WTC11 (cell line): ENCODE measurements at places on chromosomes 1 and 21. TPM values are rescaled to one million over a fixed set of nuclear protein-coding genes. Genes with fewer than 3 reads are reported as not detected.

DNA sequence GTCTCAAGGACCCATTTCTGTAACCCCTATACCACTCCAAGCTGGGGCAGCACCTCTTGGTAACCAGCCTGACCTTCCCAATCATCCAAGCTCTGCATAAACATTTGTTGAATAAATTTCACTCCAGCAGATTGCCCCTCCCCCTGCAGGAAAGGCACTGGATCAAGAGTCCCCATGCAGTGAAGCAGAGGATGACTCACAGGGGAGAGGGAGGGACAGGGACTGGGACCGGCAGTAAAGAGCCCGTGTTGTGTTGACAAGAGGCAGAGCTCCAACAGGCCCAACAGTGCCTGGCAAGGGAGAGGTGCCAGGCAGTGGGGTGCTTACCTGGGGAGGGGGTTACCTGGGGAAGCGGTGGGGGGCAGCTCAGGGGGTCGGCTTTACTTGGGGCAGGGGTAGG lies 32.3 kb downstream of the SLC9A1 start:
- no peak for DNase-seq

DNA sequence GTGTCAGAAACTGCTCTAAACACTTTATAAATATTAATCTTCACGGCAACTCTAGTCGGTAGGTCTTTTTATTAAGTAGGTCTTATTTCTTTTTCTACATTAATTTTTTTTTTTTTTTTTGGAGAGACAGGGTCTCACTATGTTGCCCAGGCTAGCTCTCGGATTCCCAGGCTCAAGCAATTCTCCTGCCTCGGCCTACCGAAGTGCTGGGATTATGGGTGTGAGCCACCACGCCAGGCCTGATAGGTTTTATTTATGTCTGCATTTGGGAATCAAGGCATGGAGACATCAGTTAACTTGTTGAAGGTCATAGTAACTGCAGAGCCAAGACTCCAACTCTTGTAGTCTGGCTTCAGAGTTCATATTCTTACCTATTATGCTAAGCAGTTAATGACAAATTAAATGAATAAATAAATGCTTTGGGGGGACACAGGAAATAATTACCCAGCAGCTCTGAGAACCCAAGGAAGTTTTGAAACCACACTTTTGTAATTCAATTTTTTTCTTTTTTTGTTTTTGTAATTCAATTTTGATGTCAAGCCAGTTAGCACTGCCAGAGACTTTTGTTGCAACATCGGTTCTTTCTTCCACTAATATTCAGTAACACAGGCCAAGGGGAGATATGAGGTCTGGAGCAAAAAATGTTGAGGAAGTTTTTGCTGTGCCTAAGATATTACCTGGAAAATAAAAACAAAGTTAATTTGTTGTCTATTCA lies 9.4 kb upstream of the UAP1 start:
- DNase-seq: no peak

GRCh38 chr1:157490467-157491165 lies 61.7 kb downstream of the FCRL5 start:
- DNase-seq: peak; percentile 90

DNA sequence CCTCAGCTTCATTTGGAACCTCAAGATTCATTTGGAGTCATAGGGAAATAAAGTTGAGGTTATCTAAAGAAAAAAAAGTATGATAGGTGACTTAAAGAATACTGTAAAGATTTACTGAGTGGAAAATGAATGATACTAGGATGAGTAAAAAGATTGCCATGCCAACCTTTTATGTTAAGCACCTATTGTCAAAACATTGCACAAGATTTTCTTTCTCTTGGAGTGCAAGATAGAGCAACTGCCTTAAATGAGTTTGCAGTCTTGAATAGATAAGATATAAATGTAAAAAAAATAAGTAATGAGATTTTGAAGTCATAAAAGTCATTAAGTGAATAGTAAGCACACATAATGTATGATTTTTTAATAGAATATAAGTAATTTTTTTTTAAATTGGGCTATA lies 5.1 kb upstream of the ANGPTL1 start:
- no peak for DNase-seq

DNA sequence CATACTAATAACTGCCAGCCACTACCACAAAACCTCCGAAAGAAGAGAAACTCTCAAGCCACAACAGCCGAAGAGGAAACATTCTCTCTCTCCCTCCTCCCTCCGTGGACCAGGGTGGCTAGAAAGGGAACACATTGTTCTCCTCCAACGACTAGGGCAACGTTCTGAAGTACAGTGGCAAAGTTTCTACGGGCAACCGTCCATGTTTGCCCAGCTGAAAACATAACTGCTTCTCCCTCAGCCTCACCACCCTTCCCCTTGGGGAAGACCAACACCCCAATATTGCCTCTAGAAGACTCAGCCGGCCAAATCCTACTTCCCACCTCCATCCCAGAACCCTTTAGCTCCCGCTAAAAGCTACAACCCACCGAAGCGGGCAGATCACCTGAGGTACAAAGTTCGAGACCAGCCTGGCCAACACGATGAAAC lies 2.0 kb downstream of the GLUL start:
- DNase-seq: no peak

The RGS1 gene
- 0.14 to 0.22 TPM in 2 of 3 replicates, not detected in the other for total RNA-seq

DNA sequence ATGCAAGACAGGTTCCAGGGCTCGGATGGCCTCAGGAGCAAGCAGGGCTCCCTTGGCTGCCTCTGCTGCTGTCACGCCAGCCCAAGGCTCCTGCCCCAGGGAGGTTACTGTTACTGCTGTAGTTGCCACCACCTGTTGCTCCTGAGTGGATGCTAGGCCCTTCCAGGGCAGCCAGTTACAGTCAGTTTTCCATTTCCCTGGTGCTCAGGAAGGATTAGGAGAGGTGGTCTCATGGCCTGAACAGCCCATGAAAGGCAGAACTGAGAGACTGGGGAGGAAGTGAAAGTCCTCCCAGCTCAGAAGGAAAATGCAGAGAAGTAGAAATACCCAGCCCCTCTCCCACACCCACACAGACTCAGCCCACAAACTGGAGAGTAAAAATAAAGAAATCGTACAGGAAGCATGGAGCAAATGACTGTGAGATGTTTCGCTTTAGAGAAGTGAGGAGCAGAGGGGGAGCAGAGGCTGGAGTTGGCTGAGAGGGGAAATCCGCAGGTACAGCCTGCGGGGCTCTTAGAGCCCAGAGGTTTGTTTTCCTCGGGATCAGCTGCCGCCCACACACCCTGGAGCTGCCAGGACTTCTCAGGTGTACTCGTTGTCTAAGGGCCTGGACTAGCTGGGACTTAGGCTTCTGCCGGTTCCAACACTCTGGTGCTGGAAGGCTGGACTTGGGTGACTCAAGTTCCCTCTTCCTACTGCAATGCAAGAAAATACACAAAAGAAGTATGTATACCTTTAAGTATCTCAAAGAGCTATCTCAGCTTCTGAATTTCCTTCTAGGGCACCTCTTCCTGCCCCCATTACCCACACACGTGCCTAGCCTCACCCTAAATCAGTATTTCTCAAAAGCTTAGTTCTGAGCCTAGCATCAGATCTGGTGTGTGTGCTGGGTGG lies 2.3 kb downstream of the IL6R start:
- DNase-seq: no peak

DNA sequence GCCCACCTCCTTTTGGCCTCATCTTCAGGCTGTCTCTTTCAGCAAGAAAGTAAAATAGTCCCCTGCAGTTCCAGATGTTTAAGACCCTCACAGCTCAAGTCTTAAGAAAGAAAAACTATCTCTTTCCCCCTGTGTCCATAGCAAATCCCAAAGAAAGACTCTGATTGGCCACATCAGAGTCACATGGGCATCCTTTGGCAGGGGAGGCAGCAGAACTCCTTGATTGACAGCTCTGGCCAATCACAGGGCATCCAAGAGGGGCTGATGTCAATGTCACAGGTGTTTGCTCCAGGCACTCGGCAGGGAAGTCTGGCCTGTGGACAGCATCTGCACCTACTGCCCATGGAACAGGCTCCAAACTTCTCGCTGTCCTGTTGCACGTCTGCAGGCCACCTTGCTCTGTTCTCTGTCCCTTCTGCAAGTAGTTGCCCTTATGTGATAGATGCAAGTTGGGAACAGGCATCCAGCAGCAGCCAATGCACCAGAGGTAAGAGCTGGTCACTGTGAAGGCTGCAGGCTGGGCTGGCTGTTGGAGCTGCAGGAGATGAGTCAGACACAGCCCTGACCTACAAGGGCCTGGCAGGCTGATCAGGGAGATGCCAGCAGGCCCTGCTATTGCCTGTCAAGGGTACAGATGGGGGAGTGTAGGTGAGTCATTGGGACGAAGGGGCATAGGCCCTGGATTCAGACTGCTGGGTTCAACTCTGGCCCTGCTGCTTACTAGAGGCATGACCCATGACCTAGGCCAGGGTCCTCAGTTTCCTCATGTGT lies 96.8 kb upstream of the TMEM51 start:
- no peak for DNase-seq

DNA sequence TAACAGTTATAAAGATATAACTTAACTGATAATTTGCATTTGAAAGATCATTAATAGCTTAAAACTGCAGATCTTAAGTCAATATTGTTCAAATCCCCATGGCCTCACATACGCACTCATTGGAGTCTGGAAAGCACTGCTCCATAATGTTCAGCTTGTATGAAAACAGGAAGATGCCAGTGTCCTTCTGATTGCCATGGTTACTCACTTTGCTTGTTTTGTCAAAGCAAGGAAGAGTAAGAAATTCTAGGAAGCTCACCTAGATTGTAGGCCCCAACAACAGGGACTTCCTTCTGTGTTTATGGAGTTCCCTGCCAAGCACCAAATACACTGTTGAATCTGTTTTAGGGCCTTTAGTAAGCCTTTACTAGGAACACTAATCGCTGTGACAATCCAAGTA lies 10.9 kb downstream of the GAS5 start:
- DNase-seq: no peak

The TMEM183A gene
- 97.4 to 108 TPM (median 99.8 TPM) in 3 replicates for total RNA-seq

DNA sequence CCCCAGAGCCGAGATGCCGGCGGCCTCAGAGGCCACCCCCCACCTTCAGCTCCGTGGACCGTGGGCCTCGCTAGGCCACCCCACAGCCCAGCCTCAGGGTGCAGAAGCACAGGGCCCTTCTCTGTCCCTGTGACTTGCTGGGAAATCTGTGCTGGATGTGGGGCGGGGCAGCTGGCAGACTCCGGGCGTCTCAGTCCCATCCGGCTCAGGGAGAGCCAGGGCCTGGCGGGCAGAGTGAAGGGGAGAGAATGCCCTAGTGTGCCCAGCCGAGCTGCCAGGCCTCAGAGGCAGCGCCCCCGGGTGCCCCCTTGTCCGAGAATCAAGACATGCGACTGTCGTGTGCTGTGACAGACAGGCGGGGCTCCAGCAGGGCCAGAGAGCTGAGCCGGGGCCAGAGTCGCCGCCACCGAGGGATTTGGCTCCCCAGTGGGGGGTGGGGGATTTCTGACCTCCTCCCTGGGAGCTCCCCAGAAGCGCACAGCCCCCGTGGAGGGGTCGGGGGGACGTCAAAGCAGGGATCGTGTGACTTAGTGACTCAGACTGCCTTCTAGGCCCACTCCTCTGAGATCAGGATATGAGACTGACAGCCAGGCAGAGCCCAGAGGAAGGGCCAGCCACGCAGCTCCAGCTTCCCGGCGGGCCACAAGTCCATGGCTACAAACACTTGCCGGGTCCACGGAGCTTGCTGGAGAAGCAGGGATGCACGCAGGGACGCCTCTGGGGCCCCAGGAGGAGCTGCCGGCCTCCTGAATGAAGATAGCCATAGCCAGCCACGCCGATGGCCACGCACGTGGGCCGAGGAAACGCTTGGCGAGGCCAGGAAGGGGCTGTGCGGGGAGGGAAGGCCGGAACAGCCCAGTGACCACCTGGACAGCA lies 11.9 kb downstream of the COL6A1 start:
- DNase-seq: peak; percentile 15

- DNase-seq: no peak
Measured at GRCh38 chr1:24454673-24455072, 39.1 kb downstream of the NIPAL3 start.

DNA sequence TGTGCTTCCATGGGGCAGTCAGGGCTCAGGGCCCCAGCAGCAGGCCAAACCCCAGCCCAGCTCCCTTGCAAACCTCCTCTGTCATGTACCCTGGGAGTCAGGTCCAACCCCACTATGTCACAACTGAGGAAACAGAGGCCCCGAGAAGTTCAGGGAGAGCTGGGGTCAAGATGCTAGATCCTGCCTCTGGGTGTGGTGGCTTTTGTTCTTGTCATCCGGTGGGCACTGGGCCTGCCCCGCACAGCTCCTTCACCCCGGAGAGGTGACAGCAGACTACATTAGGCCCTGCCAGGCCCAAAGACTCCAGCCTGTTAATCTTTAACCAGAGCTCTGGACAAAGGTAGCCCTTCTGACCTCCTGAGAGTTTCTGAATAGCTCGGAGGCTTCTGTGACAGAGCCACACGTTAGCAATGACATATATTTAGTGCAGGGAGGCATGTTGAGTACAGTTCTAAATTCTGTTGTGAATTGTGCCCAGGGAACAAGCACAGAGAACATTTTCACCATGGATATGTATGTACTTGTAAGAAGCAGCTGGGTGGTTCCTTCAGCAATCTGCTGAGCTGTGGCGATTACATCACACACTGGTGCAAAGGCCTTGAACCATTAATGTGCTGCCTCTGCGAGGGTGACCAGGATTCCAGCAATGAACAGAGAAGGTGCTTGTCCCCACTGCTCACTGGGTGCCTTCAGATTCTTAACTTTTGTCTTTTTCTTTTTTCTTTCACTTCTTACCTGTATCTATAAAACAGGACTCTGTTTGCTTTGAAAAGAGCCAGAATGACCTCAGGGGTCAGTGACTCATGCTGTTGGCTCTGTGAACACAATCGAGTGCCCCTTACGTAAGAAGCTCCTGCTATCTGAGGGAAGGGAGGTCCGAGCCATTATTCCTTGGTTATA lies 102.8 kb downstream of the RHOU start:
- no peak for DNase-seq

- DNase-seq: no peak
Measured at GRCh38 chr1:239354231-239354630, 32.1 kb upstream of the CHRM3 start.

GRCh38 chr1:179287946-179288345 lies 5.7 kb upstream of the SOAT1 start:
- no peak for DNase-seq
